ENCODE measurements at places on chromosomes 11 and 22.

- DNase-seq: no peak
Observed at GRCh38 chr11:103222806-103223205, 113.6 kb downstream of the DYNC2H1 start.

GRCh38 chr22:46471901-46472721, 65.3 kb downstream of the CELSR1 start:
- no peak for DNase-seq

- no peak for DNase-seq
Observed at GRCh38 chr22:22981670-22982571, 88.4 kb upstream of the GNAZ start.

GRCh38 chr11:38598418-38598817, 2000.4 kb upstream of the RAG2 start:
- no peak for DNase-seq

DNA sequence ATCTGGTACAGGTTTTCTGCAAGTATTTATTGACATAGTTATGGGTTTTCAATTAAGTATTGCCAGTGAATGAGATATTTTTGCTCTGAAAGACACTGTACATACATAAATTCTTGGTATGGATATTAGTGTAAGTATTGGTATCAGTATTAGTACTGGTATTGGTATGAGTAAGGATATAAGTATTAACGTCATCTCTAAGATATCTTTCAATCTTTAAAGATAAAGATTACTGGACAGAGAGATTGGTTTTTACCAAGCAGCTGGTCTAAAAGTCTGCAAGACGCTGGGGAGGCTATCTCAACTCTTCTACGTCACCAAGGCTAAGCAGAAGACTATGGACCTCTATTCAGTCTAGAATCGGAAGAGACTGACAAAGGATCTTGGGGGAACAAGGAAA, 234.5 kb downstream of the NXPE2 start:
- DNase-seq: no peak

- DNase-seq: no peak
Observed at GRCh38 chr11:85551881-85552280, 75.3 kb downstream of the DLG2 start.

GRCh38 chr11:84069048-84069447, 782.9 kb upstream of the CCDC90B start:
- no peak for DNase-seq

- no peak for DNase-seq
Observed at GRCh38 chr11:19880088-19880345, 167.4 kb downstream of the NAV2 start.

- DNase-seq: no peak
Observed at GRCh38 chr22:36899498-36899897, 13.9 kb upstream of the CSF2RB start.

GRCh38 chr11:123174196-123175183, 20.6 kb downstream of the CLMP start:
- no peak for DNase-seq

DNA sequence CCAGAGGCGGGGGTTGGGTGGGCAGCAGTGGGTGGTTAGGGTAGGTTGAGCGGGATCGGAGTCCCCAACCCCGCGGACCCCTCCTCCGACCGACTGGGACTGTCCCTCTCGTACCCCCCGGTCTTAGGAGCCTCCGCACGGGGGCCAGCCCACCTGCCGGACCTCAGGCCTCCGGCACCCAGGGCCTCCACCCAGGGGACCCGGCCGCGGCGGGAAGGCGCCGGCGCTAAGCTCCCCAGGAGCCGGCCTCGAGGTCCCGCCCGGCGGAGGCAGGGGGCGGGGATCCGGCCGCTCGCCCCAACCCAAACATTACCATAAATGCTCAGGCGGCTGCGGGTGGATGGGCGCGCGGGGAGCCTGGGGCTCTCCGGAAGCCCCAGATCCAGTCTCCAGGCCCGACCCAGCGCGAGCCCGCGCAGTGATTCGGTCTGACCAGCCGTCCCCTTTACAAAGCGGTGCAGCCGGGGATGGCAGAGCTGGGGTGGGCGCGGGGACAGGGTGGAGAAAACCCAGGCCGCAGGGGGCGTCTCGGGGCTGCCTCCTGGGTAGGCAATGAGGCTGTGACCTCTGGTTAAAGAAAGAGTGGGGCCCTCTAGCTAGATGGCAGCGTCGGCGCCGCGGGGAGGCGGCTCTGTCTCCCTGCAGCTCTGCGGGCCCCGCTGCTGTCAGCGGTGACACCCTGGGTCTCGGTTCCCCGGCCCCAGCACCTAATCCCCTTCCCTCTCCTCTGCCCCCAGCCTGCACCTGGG, 4.0 kb upstream of the MCAM start:
- peak; percentile 84 for DNase-seq

DNA sequence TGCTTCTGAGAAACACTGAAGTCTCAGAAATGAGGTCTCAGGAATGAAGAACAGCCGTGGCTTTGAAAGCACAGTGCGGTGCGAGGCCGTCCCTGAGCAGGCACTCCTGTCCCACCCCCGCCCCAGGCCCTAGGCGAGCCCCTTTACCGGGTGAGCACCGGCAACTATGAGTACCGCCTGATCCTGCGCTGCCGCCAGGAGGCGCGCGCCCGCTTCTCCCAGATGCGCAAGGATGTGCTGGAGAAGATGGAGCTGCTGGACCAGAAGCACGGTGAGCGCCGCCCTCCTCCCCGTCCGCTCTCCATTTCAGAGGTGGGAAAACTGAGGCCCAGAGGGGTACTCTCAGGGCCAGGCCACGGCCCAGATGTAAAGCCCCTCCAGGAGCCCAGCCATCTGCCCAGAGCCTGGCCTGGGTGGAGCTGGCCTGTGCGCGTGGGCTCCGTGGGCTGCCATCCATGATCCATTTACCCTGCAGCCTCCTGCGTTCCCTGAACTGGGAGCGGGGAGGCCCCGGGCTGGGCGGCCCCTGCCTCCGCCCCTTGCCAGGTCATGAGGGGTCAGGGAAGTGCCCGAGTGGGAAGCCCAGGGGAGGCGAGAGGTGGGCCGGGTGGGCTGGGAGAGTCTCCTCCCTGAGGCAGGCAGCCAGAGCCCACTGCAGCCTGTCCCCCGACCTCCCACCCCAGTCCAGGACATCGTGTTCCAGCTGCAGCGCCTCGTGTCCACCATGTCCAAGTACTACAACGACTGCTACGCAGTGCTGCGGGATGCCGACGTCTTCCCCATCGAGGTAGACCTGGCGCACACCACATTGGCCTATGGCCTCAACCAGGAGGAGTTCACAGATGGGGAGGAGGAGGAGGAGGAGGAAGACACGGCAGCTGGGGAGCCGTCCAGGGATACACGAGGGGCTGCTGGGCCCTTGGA, 9.5 kb downstream of the SLC16A8 start:
- DNase-seq: no peak

DNA sequence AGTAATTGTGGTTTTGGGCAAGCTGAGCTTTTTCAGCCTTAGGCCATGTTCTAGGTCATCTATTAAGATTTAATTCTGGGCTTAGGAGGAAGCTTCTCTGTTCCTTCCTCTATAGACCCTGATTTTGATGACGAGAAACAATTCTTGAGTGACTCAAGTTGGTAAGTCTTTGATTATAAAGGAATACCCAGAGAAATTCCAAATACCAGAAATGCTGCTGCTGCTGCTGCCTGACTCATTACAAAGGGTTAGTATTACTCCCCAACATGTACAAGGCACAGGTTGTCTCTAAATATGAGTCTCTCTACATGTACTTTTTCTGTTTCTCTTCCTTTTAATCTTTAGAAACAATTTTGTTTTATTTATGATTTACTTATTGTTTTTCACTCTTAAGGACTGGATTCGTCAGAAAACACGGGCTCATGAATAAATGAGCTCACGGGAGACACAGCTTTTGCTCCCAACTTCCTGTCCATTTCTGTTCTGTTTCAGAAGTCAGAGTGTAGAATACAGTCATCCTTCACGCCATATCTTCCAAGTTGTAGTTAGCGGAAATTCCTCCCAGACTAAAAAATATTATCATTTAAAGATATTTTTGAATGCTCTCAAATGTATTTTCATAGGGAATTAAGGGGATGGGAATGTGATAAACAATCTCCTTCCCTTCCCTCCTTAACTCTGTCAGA, 31.8 kb upstream of the RBMXL2 start:
- DNase-seq: no peak

DNA sequence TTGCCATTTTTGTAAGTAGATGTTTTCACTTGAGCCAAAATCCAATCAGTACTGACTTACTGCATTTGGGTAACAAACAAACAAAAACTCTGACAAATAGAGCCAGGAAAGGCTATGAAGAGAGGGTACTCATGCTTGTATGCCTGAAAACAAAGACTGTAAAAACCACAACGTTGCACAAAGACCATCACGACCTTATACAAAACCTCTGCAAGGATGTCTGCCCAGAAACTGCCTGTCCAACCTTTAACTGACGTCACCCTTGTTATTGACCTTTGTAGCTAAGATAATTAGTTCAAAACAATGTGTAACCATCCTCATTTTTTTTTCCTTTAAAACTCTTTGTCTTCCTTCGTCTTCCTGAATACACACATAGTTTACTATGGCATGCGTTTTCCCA, 804 bp upstream of the CREBZF start:
- DNase-seq: no peak

GRCh38 chr11:19953336-19953735, 206.9 kb downstream of the DBX1 start:
- DNase-seq: no peak

GRCh38 chr11:70775386-70776075, 377.2 kb downstream of the CTTN start:
- DNase-seq: no peak

- no peak for DNase-seq
Observed at GRCh38 chr11:102347462-102348370, 702 bp downstream of the BIRC2 start.

- DNase-seq: no peak
Observed at GRCh38 chr22:46842606-46843005, 80.2 kb downstream of the TBC1D22A start.

DNA sequence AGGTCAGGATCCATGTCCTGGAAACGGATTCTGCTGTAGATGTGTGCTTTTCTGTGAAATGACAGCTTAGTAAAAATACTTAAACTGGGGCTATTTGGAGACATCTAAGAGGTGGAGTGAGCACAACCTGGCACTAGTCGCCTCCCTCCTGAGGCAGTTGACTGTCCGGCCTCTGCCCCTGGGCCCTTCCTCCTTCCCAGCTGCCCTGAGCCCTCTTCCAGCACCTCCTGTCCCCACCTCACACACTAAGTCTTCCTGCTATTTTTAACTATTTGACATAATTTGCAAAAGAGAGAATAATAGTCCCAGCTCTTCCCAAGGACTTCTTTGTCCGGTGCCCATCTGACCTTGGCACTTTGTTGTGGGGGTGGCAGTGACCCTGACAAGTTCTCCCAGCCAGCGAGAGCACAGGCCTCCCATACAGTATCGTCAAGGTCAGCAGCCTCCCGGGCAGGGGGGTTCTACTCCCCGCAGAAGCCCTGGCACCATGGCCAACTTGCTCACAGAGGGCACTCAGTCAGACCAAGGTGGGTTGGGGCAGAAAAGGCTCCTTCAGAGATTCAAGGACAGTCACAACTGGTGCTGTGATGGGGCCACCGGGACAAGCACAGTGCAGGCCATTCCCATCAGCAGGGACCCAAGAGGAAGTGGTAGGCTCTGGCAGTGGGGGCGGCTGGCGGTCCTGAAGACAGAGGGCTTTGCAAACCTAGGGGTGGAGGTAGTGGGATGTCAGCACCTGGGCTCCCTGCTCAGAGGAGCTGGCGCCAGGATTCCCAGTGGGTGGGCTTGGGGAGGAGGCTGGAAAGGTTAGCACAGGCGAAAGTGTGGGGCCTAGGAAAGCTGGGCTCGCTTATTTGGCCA, 5.5 kb upstream of the NEAT1 start:
- DNase-seq: no peak

DNA sequence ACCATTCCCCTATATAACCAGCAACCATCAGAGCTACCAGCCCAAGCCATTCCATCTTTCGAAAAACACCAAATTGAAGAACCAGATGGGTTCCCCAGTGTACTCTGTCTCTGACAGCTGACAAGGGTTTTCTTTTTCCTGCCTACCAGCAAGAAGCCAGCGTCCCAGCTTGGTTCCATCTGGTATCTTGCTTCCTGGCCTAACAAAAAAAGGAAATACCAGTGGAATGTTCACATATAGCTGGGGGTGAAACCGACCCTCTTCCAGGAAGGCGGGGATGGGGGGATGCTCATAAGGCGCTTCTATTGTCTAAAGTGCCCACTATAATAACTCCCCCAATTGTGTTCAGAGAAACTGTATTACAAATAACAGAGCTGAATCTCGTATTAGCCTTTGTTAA, 172.3 kb downstream of the LDLRAD3 start:
- DNase-seq: no peak

- no peak for DNase-seq
Observed at GRCh38 chr11:45815747-45816146, 10.8 kb downstream of the SLC35C1 start.

DNA sequence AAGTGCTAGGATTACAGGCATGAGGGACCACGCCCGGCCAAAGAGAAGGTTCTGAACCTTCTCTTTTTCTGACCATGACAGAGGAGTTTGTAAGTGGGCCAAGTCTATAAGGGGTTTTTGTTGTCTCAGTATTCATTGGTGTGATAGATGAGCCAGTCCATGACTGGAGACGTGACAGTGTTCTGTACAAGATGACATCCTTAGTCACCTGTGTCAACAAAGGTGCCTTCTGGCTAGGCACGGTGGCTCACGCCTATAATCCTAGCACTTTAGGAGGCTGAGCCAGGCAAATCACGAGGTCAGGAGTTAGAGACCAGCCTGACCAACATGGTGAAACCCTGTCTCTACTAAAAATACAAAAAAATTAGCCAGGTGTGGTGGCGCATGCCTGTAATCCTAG, 4.2 kb upstream of the KLHL22 start:
- DNase-seq: no peak

DNA sequence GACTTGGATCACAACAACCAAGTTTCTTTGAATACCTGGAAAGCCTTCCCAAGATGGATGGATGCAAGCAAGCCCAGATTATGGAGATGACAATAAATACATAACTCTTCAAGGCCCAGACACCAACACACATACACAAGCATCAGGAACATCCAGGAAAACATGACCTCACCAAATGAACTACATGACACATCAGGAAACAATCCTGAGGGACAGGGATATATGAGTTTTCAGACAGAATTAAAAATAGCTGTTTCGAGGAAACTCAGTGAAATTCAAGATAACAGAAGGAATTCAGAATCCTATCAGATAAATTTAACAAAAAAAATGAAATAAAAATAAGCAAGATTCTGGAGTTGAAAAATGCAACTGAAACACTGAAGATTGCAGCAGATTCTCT, 659.4 kb downstream of the METTL15 start:
- no peak for DNase-seq

DNA sequence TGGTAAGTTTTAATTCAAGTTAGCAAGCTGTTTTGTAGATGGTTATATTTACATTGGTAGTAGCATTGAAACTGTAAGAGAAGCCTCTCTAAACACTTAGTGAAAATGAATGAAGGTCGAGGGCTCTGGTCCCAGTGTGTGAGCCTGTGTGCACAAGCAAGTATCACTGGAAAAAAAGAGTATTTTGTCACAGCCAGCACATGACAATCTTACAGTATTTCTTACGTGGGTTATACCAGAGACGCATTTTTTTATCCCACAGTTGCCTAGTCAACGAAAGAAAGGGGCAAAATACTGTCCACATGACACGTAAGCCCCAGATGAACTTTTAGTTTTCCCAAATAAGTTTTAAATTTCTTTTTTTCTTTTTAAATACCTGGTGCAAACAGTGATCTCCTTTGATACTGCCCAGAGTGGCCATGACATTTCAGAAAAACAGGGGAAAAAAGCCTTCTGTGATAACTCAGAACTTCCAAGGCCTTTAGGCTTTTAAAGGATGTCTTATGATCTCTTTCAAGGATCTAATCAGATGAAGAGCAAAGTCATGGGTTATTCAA, 23.5 kb downstream of the RAB38 start:
- DNase-seq: no peak

GRCh38 chr22:50016988-50017700, 4.6 kb upstream of the IL17REL start:
- DNase-seq: no peak

- no peak for DNase-seq
Observed at GRCh38 chr11:12141283-12141682, 30.9 kb downstream of the MICAL2 start.
